DMS79 (cell line): ENCODE measurements at places on chromosomes 6 and 20.

DNA sequence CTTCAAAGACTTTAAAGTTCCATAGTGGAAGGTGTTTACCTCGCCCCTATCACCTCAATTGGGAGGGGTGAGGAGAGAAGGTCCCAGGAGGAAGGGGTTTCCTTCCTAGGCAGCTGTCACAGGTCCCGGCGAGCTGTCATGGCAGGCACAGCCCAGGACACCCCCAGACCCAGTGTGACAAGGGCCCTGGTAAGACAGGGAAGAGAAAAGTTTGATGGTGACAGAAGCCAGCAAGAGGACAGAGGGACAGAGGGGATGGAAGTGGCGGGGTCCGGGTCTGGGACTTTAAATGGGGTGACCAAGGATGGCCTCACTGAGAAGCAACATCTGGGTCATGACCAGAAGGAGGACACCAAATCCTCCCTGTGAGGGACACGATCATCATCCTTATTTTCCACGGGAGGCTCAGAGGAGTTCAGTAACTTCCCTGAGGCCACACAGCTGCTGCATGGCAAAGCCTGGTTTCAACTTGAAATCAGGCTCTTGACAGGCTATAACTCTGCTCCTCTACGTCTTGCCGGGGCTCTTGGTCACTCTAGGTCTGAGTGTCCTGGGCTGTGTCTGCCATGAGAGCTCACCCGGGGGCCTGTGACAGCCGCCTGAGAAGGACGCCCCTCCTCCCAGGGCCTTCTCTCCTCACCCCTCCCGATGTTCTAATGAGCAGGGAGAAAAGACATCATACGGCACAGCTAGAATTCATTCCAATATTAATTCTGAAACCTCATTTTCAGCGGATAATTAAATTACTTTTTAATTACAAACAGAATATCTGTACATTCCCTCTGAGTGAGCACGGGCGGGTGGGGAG, 222.2 kb downstream of the PREX1 start:
- DNase-seq = no peak

GRCh38 chr20:22070610-22071058, 365.2 kb downstream of the PAX1 start:
- DNase-seq = no peak

DNA sequence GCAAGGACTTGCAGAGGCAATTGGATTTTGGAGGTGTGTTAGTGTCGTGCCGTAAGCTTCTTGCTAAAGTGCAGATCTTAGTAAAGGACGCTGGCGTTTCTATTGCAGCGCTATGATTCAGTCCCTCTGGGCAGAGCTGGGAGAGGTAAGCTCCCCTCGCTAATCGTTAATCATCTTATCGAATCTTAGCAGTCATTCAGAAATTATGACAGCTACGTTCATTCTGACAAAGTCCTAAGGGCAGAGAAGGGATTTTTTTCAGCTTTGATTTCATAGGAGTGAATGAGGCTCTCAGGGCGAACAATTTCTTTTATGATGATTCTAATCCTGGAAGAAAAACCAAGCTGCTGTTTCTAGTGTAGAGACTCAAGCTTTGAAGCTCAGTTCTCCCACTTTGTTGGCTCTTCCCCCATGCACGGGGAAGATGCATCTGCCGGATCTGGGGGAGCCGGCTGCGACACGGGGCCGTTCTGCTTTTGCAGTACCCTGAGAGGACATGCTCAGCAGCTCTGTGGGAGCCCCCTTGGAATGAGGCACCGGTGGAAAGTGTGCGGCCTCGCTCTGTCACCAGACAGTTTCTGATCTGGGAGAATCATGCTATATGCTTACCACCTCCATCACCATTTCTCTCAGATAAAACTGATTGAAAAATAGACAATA, 79.1 kb upstream of the SLC22A23 start:
- DNase-seq = no peak

DNA sequence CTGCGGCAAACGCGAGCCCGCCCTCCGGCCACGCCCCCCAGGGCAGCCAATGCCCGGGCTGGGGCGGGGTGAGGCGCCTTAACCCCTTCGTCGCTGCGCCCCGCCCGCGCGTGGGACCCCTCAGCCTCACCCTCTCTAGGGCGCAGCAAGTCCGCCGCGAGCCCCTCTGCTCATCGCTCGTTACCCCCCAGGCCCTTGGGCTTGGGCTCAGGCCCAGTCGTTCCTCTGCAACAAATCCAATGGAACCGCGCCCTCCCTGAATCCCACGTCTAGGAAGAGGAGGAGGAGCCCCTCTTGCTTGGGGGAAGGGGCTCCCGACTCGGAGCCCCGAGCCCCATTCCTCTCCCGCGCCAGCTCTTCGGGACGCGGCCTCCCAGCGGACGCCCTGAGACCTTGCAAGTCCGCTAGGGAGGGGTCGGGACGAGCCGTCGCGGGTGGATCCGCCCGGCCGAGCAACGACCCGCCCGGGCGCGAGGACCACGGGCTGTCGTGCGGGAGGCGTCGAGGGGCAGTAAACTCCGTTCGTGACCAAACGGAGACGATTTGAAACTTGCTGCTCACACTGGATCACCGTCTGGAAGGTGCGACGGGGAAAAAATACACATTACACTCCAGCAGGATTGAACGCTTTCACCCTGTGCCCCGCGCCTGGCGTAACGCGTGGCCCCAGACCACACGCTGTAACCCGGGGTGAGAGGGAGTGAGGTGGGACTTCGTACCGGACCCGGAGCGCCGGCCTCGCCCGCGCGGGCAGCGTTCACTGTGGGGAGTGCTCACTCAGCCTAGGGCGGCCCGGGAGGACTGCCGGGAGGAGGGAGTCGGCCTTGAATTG, 477 bp upstream of the LZTS3 start:
- peak; percentile 62 for DNase-seq

GRCh38 chr20:31877684-31878083, 7.2 kb downstream of the TTLL9 start:
- no peak for DNase-seq

DNA sequence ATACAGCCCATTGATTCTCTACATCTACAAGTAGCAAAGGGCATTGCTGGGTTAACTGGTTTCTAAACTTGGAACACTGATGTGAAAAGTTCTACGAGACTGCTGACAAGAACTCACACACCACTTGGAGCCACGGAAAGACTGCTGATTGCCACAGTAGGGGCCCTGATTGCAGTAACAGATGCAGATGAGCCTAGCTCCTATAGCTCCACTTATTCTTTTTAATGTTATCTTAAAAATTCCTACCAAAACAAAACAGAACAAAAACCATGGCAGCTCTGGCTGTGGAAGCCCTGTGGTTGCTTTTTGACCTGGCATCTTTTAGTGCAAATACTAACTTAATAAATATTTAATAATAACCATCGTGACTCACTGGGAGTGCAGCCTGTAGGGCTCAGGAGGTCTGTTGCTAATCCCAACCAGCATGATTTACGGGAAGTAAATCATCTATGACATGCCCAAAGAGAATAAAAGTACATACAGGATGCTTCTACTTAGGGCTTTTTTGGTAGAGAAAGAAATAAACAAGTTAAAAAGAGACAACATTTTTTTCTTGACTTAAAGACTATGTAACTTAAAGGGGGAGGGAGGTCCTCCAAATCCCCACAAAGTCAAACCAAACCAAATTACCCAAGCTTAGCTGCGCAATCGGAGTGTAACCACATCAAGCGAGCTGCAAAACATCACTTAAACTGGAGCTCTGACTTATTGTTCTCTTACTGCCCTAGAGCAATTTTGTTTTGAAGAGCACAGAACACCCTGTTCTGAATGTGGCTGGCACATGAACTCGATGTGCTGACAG, 87.2 kb downstream of the FKBP5 start:
- peak; percentile 19 for DNase-seq

- no peak for DNase-seq
Observed at GRCh38 chr20:51510169-51510568, 32.4 kb downstream of the NFATC2 start.

DNA sequence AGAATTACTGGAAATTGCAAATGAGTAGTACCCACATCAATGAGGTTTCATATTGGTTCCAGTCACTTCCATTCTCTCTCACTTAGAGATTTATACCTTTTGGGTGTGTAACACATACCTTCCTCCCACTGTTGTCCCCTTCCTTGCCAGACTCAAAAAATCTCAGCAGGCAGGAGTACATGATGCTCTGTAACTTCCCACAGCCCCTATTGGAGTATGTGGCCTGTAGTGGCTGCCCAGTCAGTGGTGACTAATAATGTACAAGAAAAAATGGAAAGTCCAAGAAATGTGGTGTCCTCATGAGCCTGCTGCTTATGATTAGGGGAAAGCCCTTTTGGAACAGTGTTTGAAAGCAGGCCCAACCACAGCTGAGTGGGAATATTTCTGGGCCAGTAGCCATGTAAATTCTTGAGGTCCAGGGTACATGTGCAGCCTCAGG, 312.0 kb downstream of the ZFAND3 start:
- DNase-seq = no peak

- DNase-seq = no peak
Observed at GRCh38 chr20:37850036-37850592, 52.8 kb upstream of the VSTM2L start.

GRCh38 chr6:47631269-47631772, 67.1 kb upstream of the ADGRF4 start:
- no peak for DNase-seq

- no peak for DNase-seq
Observed at GRCh38 chr20:1150218-1150617, 31.8 kb downstream of the PSMF1 start.

DNA sequence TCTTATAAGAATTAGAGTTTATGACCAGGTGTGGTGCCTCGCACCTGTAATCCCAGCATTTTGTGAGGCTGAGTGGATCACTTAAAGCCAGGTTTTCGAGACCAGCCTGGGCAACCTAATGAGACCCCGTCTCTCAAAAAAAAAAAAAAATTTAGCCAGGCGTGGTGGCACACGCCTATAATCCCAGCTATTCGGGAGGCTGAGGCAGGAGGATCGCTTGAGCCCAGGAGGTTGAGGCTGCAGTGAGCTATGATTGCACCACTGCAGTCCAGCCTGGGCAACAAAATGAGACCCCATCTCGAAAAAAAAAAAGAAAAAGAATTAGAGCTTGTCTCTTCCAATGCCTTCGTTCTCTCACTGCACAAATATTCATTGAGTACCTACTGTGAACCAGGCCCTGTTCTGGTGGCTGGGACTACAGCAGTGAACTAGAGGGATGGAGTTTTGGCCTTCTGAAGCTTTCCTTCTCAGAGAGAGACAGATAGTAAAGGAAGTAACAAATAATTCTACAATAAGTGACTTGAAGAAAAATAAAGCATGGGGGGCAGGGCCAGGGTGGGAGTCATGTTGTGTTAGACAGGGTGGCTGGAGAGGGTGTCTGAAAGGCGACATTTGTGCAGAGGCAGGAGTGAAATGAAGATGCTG, 56.4 kb downstream of the HNF4A start:
- no peak for DNase-seq

DNA sequence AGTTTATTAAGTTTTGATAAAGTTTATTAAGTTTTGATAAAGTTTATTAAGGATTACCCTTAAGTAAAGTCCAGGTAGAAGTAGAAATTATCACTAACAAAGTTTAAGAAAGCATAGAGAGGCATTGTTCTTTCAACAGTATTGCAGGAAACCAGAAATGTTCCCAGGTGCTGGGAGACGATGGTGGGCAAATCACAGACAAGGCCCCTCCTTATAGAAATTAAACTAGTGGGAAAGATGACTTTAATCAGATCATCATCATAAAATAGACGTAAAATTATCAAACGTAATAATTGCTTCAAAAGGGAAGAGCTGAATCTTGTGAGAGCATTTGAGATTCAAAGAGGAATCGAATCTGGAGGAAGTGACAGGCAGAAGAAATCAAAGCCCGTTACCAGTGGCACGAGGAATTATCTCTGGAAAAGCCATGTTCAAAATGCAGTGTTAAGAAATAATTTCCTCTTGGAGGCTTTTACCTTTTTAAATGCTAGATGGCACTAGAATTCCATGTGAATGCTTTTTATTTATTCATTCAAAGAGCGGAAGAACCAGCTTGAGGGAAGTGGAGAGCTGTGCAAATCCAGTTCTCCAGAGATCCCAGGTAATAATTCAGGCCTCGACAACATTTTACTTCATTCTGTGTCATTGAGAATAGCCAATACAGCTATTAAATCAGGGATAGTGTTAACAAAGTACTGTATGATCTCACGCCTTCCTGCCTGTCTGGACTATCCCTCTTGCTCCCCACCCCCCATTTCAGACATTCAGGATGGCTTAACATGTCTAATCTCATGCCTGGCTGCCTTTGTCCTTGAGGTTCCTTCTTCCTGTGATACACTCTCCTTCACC, 1.0 kb upstream of the APMAP start:
- DNase-seq = peak; percentile 41

GRCh38 chr6:133337308-133337707, 96.2 kb downstream of the EYA4 start:
- DNase-seq = no peak

DNA sequence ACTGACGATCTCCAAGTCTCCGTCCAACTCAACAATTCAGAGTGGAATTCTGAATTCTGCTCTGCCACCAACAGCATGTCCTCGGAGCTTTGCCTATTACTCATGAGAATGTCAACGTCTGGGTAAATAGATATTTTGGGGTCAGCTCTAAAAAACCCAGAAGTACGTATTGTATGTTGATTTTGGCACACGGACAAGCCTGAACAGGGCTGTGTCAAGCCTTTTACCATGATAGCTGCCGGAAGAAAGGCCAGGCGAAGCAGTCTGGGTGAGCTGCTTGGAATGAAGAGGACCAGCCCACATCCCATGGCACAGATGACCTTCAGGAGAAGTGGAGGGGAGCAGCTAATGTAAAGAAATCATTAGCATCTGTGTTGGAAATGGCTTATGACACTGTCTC, 88.0 kb upstream of the JAG1 start:
- DNase-seq = no peak

DNA sequence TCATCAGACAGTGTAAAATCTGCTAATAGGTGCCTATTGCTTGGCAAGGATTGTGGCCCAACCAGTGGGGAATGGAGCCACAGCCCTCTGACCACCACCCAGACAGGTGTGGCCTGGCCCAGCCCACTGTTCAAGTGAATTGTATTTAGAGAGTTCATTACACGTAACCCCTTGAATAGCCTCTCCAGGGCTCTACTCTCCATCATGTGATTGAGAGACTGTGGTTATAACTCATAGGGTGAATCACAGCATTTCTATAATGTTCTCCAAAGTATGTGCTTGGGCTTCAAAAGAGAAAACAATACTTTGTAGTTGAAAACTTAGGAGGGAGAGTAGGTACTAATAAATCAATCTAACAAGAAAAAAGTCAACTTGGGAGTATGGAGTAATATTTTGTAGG, 38.4 kb downstream of the ALDH8A1 start:
- no peak for DNase-seq

DNA sequence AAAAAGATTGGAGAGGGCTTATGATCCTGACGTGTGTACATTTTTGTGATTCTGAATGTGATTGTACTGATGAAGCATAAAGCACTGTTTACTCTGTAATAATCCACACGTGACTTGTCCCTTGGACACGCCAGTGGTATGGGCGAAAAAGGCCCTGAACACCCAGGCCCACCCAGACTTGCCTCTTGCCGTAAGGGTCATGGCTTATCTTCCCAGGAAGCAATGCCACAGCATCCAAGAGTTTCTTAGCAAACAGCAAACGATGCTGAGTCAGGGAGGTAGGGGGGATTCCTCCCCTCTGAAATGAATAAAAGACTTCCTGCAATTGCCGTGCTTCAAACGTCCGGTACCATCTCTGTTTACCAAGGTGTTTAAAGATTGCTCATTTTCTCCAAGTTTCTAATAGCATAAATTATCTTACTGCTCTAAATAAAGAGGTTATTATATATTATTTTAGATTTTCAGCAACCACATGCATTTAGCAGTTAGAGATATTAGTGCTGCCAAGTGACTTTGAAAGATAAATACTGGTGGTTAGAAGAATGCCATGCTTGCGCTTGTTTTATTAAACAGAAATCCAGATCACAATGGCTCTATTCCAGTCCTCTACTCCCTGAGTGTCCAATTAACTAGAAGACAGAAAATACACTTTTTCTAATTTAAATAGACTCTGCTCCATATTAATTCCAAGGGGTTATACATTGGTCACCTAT, 212.8 kb upstream of the CST7 start:
- no peak for DNase-seq
